Right cardiac atrium (tissue), 5 donors: ENCODE measurements at places on chromosomes 6 and 20. TPM values are rescaled to one million over a fixed set of nuclear protein-coding genes. Genes with fewer than 3 reads are reported as not detected.

Gene PNLDC1
- 0.43 TPM for polyA plus RNA-seq

Gene ZFP57
- 0.77 TPM for polyA plus RNA-seq

Gene ID1
- 273 TPM for polyA plus RNA-seq

Gene MYO6
- 3.3 TPM for polyA plus RNA-seq

Gene PCSK2
- 1.1 TPM for polyA plus RNA-seq

Gene UST
- 5.1 TPM for polyA plus RNA-seq

Gene CASS4
- polyA plus RNA-seq: 0.34 TPM

Gene CUL7
- polyA plus RNA-seq: 4.5 TPM

Gene MAFB
- polyA plus RNA-seq: 6.9 TPM

Gene CTCFL
- not detected for polyA plus RNA-seq

Gene KCNK15
- 0.70 TPM for polyA plus RNA-seq

Gene VWA7
- polyA plus RNA-seq: 3.2 TPM
